ENCODE measurements at places on chromosomes 11 and 22.
A peak's percentile ranks its signal among the peaks of the same experiment; 100 is the strongest.

DNA sequence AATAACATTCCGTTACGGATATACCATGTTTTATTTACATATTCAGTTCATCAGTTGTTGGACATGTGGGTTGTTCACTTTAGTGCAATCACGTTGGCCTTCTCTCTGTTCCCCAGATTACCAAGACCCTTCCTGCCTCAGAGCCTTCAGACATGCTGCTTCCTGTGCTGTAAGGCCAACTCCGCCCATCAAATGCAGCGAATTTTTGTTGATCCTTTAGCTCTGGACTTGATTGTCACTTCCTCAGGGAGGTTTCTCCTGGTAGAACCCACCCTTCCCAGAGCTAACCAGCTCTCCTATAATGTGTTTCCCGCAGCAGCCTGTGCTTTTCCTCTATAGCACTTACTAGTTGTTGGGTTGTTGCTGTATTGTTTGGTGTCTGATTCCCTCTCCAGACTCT, 39.4 kb downstream of the SWAP70 start:
- DNase-seq = no peak

- DNase-seq = no peak
These were observed 28.7 kb downstream of the DRD4 start for GRCh38 chr11:665704-666281.

- DNase-seq = no peak
These were observed 30.6 kb downstream of the ACER3 start for GRCh38 chr11:76891285-76891684.

GRCh38 chr11:9972989-9973388, 309.1 kb downstream of the SWAP70 start:
- peak; percentile 50 for DNase-seq

DNA sequence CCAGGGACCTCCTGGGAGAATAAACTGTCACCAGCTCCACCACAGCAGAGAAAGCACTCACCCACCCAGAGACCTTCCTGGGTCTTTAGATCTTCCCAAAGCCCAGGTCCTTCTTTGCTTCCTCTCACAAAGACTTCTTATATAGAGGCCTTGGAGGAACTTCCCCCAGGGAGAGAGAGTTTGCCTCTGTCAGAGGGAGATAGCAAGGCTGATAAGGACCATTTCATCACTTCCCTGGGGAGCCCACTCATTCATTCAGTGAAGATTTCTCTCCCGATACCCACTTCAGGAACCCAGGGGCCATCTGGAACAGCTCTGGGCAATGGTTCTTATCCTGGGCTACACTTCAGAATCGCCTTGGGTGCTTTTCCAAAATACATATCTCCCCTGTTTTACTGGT, at the start of gene PRG2:
PRG2 (minus strand) TSS at position 116 of the 400 bp plus-strand sequence. CDS start 706 bp downstream, outside the sequence.
- no peak for DNase-seq

DNA sequence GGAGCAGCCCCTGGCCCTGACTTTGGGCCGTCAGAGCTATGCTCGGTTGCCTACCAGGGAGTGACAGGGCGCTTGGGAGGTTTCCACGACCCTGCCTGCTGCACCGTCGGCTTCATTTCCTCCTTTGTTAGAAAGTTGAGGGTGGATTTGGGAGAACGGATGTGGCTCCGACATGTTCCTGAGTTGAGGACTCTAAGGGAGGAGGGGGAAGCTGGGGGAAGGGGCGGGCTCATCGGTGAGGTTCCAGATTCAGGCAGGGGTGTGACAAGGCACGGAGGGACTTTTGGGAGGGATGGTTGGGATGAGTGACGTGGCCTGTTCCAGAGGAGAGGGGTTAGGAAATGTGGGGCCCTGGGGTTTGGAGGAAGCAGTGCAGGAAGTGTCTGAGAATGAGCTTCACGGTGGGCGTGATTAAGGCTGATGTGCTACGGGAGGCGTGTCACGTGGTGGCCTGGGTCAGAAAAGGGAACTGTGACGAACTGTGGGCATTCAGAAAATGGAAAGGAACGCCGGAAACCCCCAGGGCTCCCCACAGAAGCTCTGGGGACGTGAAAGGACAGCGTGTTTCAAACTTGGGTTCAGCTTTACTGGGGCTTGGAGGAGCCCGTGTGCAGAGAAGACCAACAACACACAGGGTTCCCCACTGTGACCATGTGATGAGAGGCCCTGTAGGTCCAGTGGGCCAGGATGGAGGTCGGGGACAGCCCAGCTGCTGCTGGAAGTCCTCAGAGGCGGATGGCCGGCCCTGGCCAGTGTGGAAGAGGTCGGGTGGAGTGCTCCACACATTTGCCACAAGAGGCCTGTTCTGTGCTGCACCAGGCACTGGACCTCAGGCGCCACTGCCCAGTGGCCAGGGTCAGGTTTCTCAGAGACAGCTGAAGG, 2.8 kb downstream of the PARVB start:
- no peak for DNase-seq

DNA sequence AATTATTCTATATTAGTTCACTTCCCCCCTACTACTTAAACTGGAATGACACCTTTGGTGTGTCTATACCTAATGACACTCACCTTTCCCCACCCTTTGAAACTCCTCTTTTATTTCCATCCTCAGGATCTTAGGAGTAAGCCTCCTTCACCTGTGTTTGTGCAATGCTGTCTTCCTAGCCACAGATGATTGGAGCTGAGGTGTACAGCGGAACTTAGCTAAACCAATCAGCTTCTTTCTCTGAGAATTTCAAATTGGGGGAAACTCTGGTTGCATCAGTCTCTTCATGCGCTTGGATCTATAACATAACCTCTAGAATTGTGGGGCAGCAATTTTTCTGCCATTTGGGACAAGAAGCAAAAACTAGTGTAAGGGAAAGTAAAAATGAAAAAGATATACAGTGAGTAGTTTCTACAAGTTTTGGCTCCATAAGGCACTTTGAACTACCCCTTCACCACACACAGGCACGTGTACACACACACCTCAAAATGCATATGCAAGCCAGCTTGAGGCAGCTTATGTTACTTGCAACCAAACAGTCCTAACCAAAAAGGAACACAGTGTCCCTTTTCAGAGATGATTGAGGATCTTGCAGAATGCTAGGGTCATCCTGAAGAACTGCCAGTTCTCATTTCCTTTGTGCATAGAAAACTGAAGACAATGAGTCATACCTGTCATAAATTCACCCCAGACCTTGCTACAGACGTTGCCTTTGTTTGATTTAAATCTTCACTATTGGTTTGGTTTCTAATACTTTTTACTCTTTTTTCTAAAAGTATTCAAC, 36.0 kb upstream of the LDLRAD3 start:
- peak; percentile 41 for DNase-seq

DNA sequence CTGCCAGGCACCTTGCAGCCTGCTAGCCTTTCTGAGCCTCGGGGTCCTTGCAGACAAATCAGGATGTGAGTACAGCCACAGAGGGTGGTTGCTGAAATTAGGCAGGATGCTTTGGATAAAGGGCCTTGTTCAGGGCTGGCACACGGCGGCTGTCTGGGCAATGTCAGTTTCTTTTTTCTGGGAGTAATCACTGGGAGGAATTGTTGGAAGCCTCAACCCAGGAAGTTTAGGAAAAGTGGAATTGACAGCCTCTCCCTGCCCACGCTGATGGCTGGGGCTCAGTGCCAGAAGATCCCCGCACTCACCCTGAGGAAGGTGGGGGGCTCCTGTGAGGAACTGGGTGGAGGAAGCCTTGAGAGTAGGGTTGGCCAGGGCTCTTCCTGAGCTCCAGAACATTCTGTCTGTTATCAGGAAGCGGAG, 37.4 kb downstream of the CD82 start:
- DNase-seq = no peak

- no peak for DNase-seq
These were observed 67.6 kb downstream of the MPPED1 start for GRCh38 chr22:43479301-43479950.

DNA sequence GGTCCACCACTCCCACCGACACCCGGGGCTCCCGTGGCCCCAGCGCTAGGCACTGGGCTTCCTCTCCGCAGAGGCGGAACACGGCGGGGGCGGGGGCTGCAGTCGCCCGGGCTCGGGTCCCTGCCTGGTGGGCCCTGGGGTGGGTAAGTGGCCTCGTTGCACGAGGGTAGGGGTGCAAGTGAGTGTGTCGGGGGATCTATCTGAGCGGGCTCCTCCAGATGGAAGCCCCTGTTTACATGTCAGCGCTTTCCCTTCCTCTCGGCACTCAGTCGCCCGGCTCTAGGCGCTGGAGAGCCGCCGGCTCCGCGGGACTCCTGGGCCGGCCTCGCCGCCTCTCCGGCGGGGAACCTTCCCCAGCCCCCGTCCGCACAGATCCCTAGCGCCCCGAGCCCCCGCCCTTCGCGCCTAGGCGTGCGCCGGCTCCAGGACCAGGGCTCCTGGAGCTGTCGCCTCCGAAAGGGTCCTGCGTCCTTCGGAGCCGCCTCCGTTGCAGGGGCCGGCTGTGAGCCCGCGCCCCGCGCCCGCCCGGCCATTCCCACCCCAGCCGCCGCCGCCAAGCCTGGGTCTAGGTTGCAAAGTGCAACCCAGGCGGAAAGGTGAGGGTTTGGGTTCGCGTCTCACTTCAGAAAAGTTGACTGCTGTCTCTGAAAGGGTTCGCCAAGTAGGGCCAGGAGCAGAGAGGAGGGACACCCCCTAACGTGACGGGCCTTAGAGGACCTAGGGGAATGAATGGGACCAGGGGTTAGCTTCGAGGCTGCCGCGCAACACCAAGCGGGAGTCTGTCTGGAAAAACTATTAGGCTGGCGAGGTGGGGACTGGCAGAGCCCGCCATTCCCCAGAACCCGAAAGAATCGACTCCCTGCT, 978 bp downstream of the FLI1 start:
- no peak for DNase-seq

GRCh38 chr22:35656284-35656752, 8.1 kb downstream of the APOL6 start:
- no peak for DNase-seq

- DNase-seq = no peak
These were observed 4.4 kb upstream of the PYGM start for GRCh38 chr11:64764040-64764611.

- no peak for DNase-seq
These were observed 60.0 kb downstream of the GLYATL1 start for GRCh38 chr11:58999291-58999680.

DNA sequence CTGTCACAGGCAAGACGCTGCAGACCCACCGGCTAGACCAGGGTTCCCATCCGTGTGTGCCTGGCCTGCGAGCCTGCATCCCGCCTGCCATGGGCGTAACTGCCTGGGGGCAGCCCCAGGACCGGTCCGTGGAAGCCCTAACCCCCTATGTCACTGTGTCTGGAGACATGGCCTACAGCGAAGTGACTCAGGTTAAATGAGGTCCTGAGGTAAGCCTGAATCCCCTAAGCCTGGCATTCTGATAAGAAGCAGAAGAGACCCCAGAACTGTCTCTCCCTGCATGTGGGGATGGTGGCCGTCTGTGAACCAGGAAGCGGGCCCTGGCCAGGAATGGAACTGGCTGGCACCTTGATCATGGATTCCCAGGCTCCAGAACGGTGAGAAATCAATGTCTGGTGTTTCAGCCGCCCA, 570.1 kb downstream of the BRD1 start:
- DNase-seq = no peak

DNA sequence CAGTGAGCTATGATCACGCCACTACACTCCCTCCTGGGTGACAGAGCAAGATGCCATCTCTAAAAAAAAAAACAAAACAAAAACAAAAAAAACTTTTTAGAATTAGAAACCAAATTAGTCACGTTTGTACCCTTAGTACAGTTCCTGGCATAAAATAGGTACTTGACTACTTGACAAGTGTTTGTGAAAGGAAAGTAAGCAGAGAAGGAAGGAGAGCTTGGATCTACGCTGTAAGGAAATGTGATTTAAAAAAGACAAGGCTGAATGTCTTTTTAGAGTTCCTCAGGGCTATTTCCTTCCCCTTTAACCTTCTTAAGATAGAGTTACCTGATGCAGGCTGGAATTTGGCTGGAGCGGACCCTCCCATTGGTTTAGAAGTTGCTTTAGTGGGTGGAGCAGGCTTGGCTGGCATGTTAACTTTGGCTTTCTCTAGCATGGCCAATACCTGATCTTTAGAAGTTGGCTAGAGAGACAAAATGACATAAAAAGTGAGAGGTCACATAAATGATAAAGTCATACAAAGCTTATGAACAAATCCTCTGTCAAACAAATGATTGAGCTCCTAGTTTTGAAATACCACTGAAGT, 50.7 kb downstream of the F2 start:
- no peak for DNase-seq

DNA sequence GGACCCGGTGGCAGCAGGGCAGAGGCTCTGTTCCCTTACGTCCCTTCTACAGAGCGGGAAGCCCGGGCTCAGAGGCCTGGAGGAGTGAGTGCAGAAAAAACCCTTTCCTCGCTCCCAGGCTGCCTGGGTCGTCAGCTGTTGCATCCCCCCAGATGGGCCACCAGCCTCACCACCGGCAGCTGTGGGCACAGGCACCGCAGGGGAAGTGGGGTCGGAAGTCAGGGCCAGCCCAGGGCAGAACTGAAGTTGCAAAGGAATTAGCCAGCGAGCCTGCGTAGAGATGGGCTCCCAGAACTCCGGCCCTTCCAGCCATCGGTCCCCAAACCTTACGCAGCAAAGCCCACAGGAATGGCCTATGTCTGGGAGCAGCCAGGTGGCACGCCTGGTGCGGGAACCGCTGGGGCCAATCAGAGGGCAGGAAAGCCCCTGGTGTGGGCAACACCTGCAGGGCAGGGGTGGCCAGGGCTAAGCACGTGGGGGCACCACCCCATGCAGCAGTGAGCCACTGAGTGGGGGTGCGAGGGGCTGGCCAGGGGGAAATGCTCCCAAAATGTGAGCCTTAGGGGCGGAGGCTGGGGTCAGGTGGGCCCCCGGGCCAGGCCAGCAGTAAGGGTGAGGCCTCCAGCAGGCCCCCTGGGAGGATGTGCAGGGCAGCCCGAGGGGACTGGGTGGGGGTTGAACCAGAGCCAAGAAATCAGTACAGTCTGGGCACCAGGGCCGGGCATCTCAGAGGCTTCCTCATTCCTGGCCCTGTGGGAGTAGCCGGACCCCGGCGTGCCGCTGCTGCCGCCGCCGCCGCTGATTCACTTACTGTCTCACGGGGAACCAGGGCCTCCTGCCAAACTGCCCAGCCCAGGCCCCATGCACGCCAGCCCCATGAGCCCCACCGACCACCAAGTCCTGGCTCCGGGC, 58.2 kb downstream of the WNT7B start:
- peak; percentile 91 for DNase-seq

DNA sequence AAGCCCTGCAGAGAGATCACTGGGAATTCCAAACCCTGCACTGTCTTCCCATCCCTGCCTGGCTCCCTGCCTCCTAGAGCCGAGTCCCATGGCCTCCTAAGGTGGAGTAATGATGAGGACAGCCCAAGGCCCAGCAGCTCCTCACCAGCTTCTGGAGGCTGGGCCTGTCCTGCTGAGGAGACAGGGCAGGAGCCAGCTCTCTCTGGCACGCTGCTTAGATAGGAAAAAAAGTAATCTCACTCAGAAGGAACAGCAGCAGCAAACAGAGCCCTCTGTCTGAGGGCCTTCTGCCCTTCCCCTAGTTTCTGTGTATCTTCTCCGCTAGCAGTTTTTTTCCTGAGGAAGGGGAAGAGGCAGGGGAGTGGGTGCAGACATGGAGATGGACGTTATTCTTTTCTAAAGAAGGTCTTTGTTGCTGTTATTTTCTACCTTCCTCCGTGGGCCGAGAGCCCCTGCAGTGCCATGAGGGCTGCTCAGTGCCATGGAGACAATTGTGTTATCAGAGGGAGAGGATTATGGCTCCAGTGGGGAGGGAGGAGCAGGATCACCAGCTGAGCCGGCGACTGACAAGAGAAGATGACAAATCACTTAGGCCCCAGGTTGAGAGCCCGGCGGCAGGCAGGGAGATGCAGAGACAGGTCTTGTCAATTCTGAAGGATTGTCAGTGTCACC, 315.3 kb downstream of the BUD13 start:
- no peak for DNase-seq

- no peak for DNase-seq
These were observed 22.1 kb downstream of the SLC5A4 start for GRCh38 chr22:32233091-32233490.

Data from kidney tubule cell (primary cell).